A549 treated with RU486 at 1 μM for 4 hours (cell line): ENCODE measurements at places on chromosomes 13 and 19. TPM values are rescaled to one million over a fixed set of nuclear protein-coding genes. Genes with fewer than 3 reads are reported as not detected.

Gene NLRP9
- not detected in 5 replicates for total RNA-seq

Gene CD70
- total RNA-seq: 13.5 to 28.3 TPM (median 24.8 TPM) in 5 replicates

Gene SKA3
- total RNA-seq: 10.5 to 15.2 TPM (median 14.7 TPM) in 5 replicates

Gene KLF5
- total RNA-seq: 32.3 to 44.4 TPM (median 41.4 TPM) in 5 replicates

Gene ERFL
- total RNA-seq: 0.23 to 0.41 TPM (median 0.36 TPM) in 5 replicates

Gene ZNF846
- total RNA-seq: 0.61 to 1.7 TPM (median 1.2 TPM) in 5 replicates

Gene POLR1G
- 41.0 to 57.9 TPM (median 48.2 TPM) in 5 replicates for total RNA-seq

Gene P2RY11
- total RNA-seq: 5.8 to 13.1 TPM (median 7.6 TPM) in 5 replicates

Gene ZNF626
- not detected in 5 replicates for total RNA-seq

Gene TMEM145
- 3.1 to 4.5 TPM (median 4.2 TPM) in 5 replicates for total RNA-seq

Gene ETV2
- 1.4 to 2.8 TPM (median 2.2 TPM) in 5 replicates for total RNA-seq

Gene SIGLEC7
- not detected in 5 replicates for total RNA-seq

Gene RINL
- 1.8 to 4.3 TPM (median 2.4 TPM) in 5 replicates for total RNA-seq
